ENCODE measurements at places on chromosomes 13 and 19. TPM values are rescaled to one million over a fixed set of nuclear protein-coding genes. Genes with fewer than 3 reads are reported as not detected.

The UTP14C gene
- 11.6 TPM for total RNA-seq

The SMIM44 gene
- not detected for total RNA-seq

The JAK3 gene
- 2.6 TPM for total RNA-seq

The NCR1 gene
- not detected for total RNA-seq

The ZSCAN22 gene
- total RNA-seq = 3.3 TPM

The DNAAF3 gene
- total RNA-seq = 0.33 TPM

The CKM gene
- not detected for total RNA-seq

The KIR2DL4 gene
- not detected for total RNA-seq

The ZNF132 gene
- total RNA-seq = 12.7 TPM

The NRTN gene
- total RNA-seq = 0.50 TPM

The RCBTB1 gene
- total RNA-seq = 39.7 TPM

The FPR1 gene
- not detected for total RNA-seq

The GFY gene
- total RNA-seq = not detected

The MED29 gene
- total RNA-seq = 34.4 TPM

The ETHE1 gene
- 118 TPM for total RNA-seq

The MBD3L3 gene
- not detected for total RNA-seq

The LGALS7B gene
- total RNA-seq = 0.73 TPM

The RHPN2 gene
- total RNA-seq = 3.0 TPM

The NLRP4 gene
- total RNA-seq = not detected

The TGDS gene
- total RNA-seq = 13.1 TPM

The RABAC1 gene
- 204 TPM for total RNA-seq

The HIF3A gene
- 7.6 TPM for total RNA-seq

The ZNF415 gene
- 4.8 TPM for total RNA-seq

The MADCAM1 gene
- 0.15 TPM for total RNA-seq

The CYP2A6 gene
- not detected for total RNA-seq

The CCL25 gene
- not detected for total RNA-seq

The CABP5 gene
- not detected for total RNA-seq

The ZNF430 gene
- total RNA-seq = 10.0 TPM

The BCAM gene
- total RNA-seq = 9.3 TPM

The COX7A1 gene
- 8.3 TPM for total RNA-seq

The ZNF154 gene
- 5.3 TPM for total RNA-seq

The OR7D2 gene
- not detected for total RNA-seq

The HIPK4 gene
- total RNA-seq = not detected

The ZNF177 gene
- total RNA-seq = 1.3 TPM

The ZNF223 gene
- 6.3 TPM for total RNA-seq

The ANGPTL8 gene
- not detected for total RNA-seq

The CTXN1 gene
- 2.5 TPM for total RNA-seq

The RFX1 gene
- 4.2 TPM for total RNA-seq

The TEAD2 gene
- total RNA-seq = 24.3 TPM

The ZNF738 gene
- total RNA-seq = 1.7 TPM

The POP4 gene
- total RNA-seq = 85.2 TPM

The CCDC106 gene
- total RNA-seq = 12.8 TPM

The KASH5 gene
- total RNA-seq = not detected

The DMKN gene
- 13.6 TPM for total RNA-seq

All from smooth muscle cell of trachea (primary cell).